Stimulated activated naive CD4-positive, alpha-beta T cell (primary cell): ENCODE measurements at places on chromosomes 16 and 17.

GRCh38 chr16:27335349-27336053 is 21.7 kb downstream of the IL4R start:
- no peak for DNase-seq

DNA sequence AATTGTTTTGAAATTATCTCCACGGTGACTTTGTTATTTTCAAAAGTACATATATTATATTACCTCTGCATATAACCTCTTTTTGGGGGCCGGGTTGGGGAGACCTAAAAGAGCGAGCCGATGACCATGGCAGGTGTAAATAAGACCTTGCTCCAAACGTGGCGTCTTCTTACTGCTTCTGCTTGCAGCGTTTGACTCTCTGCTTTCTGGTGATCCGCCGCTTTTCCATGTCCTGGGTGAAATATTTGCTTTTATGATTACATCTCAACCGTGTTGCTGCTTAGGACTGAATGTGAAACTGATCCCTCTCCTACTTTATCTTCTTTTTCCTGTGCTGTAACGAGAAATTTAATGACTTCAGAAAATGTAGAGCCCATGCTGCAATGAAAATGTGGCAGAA is 18.1 kb downstream of the ATMIN start:
- no peak for DNase-seq

- DNase-seq: no peak
Measured at GRCh38 chr16:80938004-80938878, 68.4 kb downstream of the CMC2 start.

DNA sequence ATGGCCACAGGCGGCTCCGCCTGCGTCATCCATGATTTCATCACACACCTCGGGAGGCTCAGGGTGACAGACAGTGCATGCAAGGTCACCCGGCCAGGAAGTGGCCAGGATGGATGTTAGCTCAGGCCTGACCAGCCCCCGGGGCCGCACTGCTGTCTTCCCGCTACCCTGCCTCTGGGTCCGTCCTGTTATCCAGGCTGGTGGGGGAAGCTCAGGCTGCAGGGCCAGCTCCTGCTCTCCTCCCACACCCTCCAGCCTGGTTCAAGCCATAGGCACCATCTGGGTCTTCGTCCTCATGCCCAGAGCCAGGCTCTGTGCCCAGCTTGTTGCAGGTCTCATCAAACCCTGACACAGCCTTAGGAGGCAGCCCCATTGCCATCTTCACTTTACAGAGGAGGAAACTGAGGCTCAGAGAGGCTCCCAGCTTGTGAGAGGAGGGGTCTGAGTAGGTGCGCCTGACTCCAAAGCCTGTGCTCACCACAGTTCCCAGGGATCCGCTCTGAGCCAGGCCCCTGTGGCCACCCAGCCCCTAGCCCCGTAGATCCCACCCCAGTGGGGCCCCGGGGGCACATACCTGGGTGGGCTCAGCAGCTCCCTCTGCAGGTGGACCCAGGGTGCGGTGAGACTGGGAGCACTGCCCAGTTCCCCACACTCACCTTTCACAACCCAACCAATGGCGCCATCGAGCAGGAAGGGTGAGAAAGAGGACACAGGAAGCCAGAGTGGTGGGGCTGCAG is 412 bp upstream of the ADGRG3 start:
- no peak for DNase-seq

DNA sequence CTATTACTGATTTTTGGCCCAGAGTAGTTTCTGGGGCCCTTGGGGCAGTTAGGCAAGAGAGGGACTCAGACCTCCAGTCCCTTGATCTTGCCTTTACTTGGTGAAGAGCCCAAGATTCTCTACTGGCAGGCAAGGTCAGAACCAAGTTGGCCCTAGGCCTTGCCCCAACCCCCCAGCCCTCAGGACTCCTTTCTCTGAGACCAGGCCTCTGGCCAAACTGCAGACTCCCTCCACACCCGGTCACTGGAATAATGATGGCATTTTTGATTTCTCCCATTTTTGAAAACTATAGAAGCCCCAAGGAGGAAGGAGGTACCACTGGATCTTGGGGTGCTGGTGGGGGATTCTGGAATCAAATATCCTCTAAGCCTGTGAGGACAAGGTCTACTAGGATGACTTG is 18.0 kb upstream of the HOXB9 start:
- no peak for DNase-seq

- no peak for DNase-seq
Measured at GRCh38 chr16:10943064-10943353, 741 bp upstream of the DEXI start.

GRCh38 chr17:76720211-76720610 is 6.2 kb downstream of the JMJD6 start:
- DNase-seq: no peak

- DNase-seq: no peak
Measured at GRCh38 chr17:34412965-34413441, 50.0 kb upstream of the CCL1 start.

DNA sequence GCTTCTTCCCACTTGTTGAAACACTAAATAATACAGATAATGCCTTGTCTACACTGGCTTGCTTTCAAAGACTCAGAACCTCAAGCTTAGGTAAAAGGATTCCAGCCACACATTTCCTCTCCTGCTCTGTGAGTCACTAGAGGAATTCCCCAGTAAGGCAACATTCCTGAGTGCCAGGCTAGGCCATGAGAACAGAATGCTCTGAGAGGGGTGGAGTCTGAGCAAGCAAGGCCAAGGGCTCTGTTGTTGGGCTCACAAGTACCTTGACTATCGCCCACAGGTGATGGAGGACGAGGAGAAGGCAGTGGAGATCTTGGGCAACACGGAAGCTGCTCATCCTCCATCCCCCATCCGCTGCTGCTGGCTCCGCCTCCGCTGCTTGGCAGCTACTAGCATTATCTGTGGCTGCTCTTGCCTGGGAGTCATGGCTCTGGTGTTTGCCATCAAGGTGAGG is 6.7 kb upstream of the PHKG2 start:
- no peak for DNase-seq

- DNase-seq: no peak
Measured at GRCh38 chr17:50363217-50364060, 9.5 kb downstream of the MRPL27 start.

- no peak for DNase-seq
Measured at GRCh38 chr17:38797828-38798227, 1.5 kb downstream of the PIP4K2B start.

GRCh38 chr17:56919717-56920116 is 5.9 kb upstream of the TRIM25 start:
- DNase-seq: no peak

GRCh38 chr17:56319531-56319930 is 166.3 kb downstream of the ANKFN1 start:
- no peak for DNase-seq

DNA sequence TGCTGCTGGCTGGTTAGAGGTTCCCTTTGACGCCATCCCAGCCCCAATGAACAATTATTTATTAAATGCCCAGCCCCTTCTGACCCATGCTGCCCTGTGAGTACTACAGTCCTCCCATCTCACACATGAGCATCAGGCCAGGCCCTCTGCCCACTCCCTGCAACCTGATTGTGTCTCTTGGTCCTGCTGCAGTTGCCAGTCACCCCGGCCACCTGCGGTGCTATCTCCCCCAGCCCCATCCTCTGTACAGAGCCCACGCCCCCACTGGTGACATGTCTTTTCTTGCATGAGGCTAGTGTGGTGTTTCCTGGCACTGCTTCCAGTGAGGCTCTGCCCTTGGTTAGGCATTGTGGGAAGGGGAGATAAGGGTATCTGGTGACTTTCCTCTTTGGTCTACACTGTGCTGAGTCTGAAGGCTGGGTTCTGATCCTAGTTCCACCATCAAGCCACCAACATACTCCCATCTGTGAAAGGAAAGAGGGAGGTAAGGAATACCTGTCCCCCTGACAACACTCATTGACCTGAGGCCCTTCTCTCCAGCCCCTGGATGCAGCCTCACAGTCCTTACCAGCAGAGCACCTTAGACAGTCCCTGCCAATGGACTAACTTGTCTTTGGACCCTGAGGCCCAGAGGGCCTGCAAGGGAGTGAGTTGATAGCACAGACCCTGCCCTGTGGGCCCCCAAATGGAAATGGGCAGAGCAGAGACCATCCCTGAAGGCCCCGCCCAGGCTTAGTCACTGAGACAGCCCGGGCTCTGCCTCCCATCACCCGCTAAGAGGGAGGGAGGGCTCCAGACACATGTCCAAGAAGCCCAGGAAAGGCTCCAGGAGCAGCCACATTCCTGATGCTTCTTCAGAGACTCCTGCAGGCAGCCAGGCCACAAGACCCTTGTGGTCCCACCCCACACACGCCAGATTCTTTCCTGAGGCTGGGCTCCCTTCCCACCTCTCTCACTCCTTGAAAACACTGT is 11.3 kb downstream of the CX3CL1 start:
- no peak for DNase-seq

- no peak for DNase-seq
Measured at GRCh38 chr16:57315416-57315815, 30.9 kb upstream of the PLLP start.

DNA sequence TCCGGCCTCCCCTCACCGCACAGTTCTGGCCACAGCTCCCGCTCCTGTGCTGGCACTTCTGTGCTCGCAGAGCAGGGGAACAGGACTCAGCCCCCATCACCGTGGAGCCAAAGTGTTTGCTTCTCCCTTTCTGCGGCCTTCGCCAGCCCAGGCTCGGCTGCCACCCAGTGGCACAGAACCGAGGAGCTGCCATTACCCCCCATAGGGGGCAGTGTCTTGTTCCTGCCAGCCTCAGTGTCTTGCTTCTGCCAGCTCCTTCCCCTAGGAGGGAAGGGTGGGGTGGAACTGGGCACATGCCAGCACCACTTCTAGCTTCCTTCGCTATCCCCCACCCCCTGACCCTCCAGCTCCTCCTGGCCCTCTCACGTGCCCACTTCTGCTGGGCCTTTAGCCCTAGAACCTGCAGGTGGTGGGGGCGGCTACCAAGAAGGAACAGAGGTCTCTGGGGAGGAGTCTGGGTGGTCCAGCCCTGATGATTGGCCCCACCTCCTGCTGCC is 645 bp upstream of the ELMO3 start:
- DNase-seq: no peak

GRCh38 chr16:703406-703805 is 2.2 kb downstream of the FBXL16 start:
- DNase-seq: no peak

DNA sequence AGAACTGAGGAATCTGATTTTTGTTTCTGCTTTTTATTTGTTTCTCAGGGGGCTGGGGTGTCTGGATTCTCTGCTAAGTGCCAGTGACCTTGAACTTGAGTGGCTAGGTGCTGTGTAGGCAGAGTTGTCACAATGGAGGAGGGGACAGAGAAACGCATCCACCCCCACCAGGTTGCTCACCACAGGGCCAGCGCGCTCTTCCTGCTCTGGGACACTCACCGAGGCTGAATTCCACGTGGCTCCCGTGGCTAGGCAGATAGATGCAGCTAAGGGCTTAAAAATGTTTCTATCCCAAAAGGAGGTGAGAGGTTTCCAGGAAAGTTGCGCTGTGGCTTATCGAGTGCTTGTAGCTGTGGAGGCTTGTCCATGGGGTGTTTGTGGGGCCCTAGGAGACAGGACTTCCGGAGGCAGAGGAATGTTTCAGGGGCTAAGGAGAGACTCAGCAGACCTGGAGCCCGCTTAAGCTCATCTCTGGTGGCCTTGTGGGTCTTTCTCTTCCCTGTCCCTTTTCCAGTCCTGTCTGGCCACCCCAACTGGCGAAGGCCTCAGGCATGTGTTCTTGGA is 36.8 kb downstream of the ADCY7 start:
- no peak for DNase-seq

DNA sequence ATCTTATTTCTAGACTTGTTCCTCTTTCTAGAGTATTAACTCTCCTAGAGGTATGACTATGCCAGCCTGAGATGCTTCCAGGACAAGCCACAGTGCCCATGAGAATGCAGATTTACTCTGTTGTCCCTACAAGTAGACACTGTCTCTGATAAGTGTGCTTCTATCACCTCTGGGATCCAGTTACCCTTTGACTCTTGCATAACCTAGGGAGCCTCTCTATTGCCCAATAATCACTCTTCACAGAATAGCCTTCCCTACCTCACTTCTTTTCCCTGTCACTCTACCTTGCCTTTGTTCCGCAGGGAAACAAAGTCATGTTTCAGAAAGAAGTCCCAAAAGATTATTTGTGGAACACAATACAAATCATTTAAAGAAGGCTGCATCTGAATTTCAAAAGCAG is 1.6 kb upstream of the KRT34 start:
- no peak for DNase-seq

GRCh38 chr17:32921017-32921416 is 6.9 kb upstream of the TMEM98 start:
- no peak for DNase-seq

DNA sequence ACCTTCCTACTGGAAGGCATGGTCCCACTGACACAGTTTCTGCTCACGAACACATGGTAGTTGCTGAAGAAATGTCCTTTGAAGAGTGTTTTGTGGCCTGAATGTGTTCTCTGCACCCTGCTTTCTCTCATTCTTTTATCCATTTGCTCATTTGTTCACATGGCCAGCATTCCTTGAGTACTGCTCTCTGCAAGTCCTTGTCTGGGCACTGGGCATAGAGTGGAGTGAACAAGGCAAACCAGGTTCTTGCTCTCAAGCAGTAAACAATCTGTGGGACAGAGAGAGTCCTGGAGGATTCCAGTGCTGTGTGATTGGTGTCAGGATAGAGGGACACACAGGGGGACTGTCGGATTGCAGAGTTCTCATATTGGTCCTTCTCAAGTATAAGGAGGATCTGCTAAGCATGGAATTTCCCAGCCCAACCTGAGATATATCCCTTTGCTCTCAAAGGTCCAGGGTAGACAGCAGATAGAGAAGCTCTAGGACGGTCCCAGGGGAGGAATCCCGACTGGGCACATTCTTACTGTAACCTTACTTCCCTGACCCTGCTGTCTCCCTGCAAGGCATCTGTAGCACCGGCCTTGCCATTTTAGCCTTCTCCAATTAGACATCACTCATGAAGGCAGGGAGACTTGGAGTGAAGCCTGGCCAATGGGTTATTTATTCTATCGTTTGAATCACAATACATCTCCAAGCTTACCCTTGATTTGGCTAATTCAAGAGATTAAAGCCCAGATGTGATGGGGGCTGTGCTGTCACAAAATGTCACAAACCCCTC is 32.3 kb downstream of the ARL4D start:
- no peak for DNase-seq

DNA sequence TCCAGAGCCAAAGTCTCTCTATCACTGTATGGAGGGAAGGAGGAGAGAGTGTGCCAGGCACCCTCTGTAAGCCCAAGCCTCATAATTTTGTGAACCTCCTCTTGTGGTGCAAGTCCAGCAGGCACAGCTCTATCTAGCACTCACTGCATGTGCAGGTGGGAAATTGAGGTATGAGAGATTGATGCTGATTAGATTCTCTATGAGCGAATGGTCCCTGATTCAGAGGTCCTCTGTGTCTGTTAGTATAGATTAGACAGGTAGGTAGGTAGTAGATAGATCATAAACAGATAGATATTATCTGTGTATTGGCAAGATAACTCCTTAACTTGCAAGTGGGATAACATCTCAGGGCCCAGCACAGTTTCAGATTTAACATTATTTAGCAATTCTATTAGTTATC is 209.5 kb downstream of the CNTNAP4 start:
- DNase-seq: no peak

GRCh38 chr17:40558300-40558889 is 6.9 kb downstream of the CCR7 start:
- no peak for DNase-seq

DNA sequence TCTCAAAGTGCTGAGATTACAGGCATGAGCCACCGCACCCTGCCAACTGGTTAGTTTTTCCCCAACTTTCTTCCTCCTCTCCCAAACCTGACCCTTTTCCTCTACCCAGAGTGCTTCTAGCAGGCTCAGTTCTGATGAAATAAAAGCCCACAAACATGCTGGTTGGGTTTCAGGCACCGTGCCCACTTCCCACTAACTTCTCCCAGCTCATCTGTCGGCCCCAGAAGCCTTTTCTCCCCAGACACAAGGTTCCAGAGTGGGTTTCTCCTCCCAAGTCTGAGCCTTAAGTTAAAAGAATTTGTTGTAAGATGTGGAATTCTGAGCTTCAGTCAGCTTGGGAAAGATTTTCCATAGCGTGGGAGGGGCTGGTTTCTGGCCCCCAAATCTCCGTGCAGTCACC is 11.5 kb upstream of the SCN4A start:
- no peak for DNase-seq
